Glutamatergic neuron (in vitro differentiated cells): ENCODE measurements at places on chromosomes 3 and 15.

DNA sequence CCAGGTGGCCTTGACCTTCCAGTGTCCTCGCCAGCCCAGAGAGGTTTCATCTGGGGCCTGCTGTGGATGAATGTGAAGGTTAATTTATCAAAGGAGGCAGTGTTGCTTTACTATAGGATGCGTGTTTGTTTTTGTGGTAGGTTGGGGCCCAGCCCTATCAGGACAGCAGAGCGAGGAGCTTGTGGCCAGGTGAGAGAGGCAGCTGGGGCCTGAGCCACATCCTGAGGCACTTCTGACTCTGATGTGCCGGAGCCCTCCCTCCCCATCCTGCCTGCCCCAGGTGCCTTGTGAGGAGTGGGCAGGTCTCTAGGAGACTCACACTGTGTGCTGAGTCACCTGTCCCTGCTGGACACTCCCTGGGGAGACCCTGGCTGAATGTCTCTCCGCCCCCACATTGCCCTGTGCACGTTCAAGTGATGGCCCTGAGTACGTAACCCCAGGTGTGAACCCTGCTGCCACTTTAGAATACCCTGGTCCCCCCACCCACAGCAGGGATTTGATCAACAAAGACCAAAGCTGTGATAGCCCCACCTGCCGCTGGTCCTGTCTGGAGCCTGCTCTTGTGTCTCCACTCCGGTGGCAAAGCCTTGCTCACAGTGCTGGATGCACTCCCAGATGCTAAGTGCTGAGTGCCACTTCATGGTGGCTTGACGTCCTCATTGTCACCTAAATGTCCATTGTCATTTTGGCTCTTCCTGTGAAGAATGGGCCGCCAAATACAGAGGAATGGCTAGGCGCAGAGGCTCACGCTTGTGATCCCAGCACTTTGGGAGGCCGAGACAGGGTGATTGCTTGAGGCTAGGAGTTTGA lies 16.0 kb downstream of the FBLN2 start:
- peak; percentile 7 for DNase-seq

- peak; percentile 95 for DNase-seq
Measured at GRCh38 chr3:194333212-194333980, 17.7 kb downstream of the CPN2 start.

GRCh38 chr15:51647128-51647562 lies 24.6 kb upstream of the DMXL2 start:
- no peak for DNase-seq

- no peak for DNase-seq
Measured at GRCh38 chr3:107978131-107979055, 112.4 kb downstream of the CD47 start.

- no peak for DNase-seq
Measured at GRCh38 chr3:160768918-160769317, 12.9 kb downstream of the PPM1L start.

- no peak for DNase-seq
Measured at GRCh38 chr15:55858661-55859060, 115.7 kb upstream of the PRTG start.

- no peak for DNase-seq
Measured at GRCh38 chr3:64586952-64587351, 100.8 kb downstream of the ADAMTS9 start.

- no peak for DNase-seq
Measured at GRCh38 chr3:36058404-36059030, 321.8 kb upstream of the STAC start.

GRCh38 chr15:31867536-31868442 lies 162.5 kb upstream of the CHRNA7 start:
- DNase-seq, result peak; percentile 84

- DNase-seq, result no peak
Measured at GRCh38 chr3:100463002-100463401, 29.4 kb upstream of the TMEM45A start.

DNA sequence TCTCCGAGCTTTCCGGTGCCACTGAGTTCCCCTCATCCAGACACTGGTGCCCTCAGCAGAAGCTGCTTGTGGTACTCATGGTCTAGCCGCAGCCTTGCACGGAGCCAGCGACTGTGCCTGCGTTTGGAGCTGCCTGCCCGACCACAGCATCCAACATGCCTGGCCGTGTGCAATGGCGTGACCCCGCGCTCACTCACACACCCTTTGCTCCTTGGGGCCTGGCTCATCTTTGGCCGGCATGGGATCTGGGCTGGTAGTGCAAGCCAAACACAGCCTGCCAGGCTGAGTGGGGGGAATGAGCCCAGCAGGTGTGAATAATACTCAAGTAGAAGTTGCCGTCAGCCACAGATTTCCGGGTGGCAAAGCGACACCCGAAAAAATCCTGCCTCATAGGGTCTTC lies 1178.7 kb upstream of the GBE1 start:
- no peak for DNase-seq

DNA sequence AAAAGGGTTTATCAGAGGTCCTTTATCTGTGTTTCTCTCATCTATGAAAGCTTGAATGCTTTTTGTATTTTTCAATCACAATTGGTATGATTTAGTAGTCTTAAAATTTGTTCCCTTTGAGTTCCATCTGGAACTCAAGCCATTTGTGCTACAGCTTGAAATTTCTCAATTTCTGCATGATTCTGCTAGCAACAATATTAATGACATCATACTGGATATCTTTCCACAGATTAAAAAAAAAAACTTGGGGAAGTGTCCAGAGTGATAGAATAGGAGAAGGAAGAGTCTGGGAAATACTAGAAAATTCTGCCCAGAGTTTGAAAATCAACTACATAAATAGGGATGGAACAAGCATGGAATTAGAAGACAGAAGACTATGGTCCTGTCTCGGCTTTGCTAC lies 9.3 kb upstream of the FBN1 start:
- DNase-seq, result no peak

DNA sequence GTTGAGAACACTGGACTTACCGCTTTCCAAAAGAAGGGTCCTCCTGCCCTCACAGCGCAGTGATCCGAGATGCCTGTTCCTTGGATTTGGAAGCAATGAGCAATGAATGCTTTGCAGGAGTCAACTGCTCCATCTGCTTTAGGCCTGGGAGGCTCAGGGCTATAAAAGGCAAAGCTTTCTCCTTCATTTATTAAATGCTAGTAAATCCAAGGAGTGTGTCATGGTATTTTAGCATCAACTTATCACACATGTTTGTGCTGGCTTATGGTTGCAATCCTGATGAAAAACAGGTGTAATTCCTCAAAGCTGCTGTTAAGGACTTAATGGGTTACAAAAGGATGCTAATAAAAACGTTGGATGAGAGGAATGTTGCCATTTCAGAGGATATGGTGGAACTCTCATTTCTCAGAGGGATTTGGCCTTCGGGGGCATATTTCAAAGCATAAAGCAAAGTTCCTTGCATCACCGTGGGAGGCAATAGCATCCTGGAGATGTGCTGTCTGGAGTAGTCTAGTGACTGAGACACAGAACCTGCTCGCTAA lies 158.5 kb upstream of the TPM1 start:
- DNase-seq, result no peak

- DNase-seq, result peak; percentile 72
Measured at GRCh38 chr3:107524841-107525643, 2.3 kb downstream of the BBX start.

GRCh38 chr3:59268170-59268569 lies 218.3 kb upstream of the CFAP20DC start:
- DNase-seq, result no peak

- DNase-seq, result no peak
Measured at GRCh38 chr3:30347679-30348216, 258.7 kb upstream of the TGFBR2 start.

DNA sequence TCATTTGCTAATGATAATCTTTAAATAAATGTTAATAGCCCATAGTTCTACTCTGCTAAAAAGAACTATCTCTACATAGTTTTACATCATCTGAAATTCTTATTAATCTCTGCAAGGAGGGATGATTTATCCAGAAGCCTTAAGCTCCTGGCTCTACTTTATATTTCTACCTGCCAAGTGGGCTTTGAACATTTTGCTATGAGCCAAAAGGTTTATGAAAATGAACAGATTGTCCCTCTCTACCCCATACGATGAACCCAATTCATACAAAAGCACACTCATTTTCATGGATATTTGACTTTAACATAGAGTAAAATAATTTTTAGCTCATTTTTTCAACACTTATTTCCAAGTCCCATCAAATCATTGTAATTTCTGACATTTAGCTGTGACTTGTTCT lies 611.0 kb downstream of the NSUN3 start:
- DNase-seq, result no peak

DNA sequence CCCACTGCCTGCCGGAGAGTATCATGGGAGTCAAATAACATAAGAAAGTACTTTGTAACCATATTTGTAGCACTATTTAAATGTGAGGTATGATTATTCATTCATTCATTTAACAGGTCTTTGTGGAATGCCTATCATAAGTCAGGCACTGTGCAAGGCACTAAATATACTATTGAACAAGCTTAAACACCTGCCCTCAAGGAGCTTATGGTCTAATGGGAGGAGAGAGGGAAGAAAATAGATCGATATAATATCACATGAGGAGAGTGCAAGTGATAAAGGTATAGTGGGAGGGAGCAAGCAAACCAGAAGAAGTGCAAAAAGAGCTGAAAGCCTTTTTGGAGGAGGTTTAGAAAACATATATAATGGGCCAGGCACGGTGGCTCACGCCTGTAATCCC lies 3.3 kb upstream of the HERC1 start:
- no peak for DNase-seq

DNA sequence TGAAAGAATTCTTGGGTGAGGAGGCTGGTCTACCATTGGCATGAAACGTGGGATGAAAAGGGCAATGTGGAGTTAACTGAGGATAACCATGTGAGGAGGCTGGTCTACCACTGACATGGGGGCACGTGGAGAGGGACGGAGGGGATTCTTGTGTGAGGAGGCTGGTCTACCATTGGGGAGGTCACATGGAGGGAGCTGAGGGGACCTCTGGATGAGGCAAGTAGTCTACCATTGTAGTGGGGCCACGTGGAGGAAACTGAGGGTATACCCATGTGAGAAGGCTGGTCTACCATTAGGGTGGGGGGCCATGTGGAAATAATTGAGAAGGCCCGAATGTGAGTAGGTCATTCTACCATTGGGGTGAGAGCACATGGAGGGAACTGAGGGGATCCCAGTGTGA lies 154.1 kb downstream of the FBLN2 start:
- no peak for DNase-seq

DNA sequence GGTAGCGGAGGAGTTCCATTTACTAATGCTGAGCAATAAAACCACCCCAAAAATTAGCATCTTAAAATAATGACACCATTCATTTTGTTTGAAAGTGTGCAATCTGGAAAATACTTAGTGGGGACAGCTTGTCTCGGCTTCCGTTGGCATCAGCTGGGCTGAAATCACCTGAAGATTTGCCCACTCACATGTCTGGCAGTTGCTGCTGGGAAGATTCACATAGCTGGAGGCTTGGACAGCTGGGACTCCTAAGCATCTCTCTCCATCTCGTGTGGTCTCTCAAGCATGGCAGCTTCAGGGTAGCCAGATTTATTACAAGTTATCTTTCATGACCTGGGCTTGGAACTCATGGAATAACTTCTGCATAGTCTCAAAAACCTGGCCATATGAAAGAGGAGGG lies 38.4 kb upstream of the BFSP2 start:
- DNase-seq, result no peak

GRCh38 chr3:61687206-61687605 lies 125.8 kb downstream of the PTPRG start:
- DNase-seq, result no peak

DNA sequence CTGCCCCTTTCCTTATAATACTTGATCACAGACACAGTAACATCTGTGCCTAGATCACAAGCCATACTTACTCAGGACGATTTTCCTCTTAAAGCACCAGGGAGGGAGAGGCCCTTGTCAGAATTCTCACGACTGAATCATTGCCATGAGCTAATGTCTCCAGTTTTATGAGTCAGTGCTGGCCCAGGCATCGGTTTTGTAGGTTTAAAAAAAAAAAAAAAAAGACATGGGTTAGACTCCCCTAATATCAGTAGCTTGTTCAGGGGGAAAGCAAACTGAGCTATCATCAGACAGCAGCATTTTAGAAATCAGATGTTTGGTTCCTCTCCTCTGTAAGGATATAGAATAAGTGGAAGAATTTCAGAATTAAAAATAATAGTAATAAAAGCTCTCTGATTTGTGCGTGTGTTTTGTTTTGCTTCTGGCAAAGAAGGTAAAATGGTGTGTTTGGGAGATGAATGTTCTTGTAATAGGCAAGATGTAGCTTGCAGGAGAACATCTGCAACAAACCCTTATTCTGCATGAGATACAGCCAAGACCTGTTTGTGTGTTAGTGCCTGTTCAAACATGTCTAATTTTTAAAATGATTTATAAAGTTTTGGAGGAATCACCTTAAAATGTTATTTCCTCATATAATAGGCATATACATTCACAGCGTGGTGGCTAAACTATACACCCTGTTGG lies 193.6 kb downstream of the TP63 start:
- no peak for DNase-seq

DNA sequence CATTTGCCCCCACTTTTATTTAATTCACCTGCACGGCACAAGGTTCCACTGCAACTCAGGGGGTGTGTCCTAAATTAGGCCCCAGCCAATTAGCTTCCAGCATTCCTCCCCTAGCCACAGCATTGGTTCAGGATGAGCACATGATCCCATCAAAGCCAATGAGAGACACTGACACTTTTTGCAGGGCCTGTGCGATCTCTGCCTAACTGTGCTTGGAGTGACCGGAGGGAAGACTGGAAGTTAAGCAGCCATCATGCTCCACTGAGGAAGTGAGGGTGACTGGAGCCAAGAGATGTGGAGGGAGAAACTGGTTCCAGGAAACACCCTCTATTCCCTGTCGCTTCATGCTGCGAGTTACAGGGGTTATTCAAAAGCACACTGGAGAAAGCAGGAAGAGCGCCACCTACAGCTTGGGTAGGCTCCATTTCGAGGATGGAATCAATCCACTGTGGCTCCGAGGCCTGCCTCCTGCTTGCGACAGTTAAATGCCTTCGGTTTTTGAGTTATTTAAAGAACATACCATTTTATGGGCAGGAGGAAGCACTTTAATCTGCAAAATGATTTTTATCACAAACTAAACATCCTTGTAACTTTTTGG lies 122.2 kb upstream of the WNT5A start:
- no peak for DNase-seq

DNA sequence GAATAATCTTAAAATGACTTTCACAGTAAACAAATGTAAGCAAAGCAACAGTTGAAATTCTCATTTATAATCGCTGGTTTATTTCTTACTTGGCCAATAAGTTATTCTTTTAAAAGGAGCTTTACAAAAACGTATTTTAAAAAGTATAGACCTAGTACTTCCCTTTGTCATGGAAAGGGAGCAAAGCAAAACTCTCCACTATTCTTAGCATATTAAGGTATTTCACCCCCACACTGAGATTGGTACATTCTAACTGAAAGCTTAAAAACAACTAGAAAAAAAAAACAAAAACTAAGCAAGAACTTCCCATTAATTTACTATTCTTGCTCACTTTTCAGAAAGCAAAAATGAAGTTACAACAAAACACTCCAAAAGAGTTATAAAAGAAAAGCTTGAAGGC lies 1.5 kb downstream of the ATG3 start:
- no peak for DNase-seq

GRCh38 chr15:79987569-79987955 lies 16.6 kb upstream of the BCL2A1 start:
- no peak for DNase-seq

DNA sequence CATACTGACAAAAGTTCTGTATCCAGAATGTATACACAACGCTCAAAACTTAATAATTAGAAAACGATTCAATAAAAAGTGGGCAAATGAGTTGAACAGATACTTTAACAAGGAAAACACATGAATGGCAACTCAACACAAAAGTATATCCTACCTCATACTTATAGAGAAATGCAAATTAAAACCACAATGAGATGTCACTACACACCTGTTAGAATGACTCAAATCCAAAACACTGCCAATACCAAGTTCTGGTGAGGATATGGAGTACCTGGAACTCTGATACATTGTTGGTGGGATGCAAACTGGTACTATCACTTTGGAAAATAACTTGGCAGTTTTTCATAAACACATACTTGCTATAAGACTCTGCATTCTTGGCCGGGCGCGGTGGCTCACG lies 42.1 kb downstream of the PRTG start:
- no peak for DNase-seq
